Progenitor cell of endocrine pancreas (in vitro differentiated cells): ENCODE measurements at places on chromosomes 6 and 20.

GRCh38 chr6:105561486-105561885 is 158.6 kb upstream of the PREP start:
- no peak overlapping the region for H3K4me3 ChIP-seq
- H3K4me1 ChIP-seq, result no peaks in the 10 kb centered on the region
- no peak overlapping the region for H3K27ac ChIP-seq
- no peak for DNase-seq
- no peaks in the 10 kb centered on the region for H3K36me3 ChIP-seq

DNA sequence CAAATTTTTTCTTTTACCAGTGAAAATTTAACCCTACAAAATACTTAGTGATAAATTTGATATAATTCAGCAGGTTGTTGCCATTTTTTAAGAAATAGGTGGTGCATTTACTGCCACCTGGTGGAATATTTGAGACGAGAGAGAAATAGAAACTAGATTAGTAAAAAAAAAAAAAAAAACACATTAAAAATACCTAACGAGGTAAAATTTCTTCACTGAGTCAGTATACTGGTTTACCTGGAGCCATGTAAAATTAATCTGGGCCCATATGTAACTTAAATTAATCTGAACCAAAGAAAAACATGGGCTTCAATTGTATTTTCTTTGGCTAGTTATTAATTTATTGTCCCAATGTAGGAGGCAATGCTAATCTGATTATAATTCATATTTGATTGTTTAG is 520.8 kb downstream of the EPM2A start:
- no peak overlapping the region for H3K4me3 ChIP-seq
- no peaks in the 10 kb centered on the region for H3K27me3 ChIP-seq
- H3K36me3 ChIP-seq, result no peaks in the 10 kb centered on the region
- no peak overlapping the region for H3K27ac ChIP-seq
- peaks cover 32% of the 10 kb centered on the region for H3K4me1 ChIP-seq

GRCh38 chr6:163841326-163841725 is 426.8 kb downstream of the QKI start:
- H3K4me1 ChIP-seq, result no peaks in the 10 kb centered on the region
- H3K27ac ChIP-seq, result no peak overlapping the region
- H3K27me3 ChIP-seq, result no peaks in the 10 kb centered on the region
- no peaks in the 10 kb centered on the region for H3K36me3 ChIP-seq
- no peak overlapping the region for H3K4me3 ChIP-seq
- no peak for DNase-seq

- no peak overlapping the region for H3K4me3 ChIP-seq
- peaks cover 19% of the 10 kb centered on the region for H3K4me1 ChIP-seq
- H3K36me3 ChIP-seq, result no peaks in the 10 kb centered on the region
These were observed 3.7 kb downstream of the GRIK2 start for GRCh38 chr6:101397199-101397598.

GRCh38 chr6:12485837-12486236 is 195.7 kb downstream of the EDN1 start:
- H3K36me3 ChIP-seq, result no peaks in the 10 kb centered on the region
- no peak overlapping the region for H3K27ac ChIP-seq
- DNase-seq, result no peak

DNA sequence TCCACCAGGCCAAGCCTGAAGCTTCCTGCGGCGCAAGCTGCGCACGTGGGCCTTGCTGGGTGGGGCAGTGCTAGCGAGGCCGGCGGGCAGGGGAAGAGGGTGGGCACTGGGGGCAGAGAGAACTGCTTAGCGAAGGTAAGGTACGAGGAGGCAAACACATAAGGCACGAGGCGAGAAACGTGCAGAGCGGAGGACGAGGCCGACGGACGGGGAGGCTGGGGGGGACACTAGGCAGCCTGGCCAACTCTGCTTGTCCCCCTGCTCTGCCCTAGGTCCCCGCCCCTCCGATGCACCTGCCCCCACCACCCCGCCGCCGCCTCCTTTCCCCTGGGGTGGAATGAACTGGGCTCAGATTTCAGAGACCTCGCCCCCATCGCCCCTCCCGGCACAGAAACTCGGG is 2.1 kb downstream of the HLA-DQB1 start:
- peak overlapping the region; percentile 58 for H3K4me3 ChIP-seq
- H3K4me1 ChIP-seq, result peaks cover 15% of the 10 kb centered on the region

- H3K27me3 ChIP-seq, result no peaks in the 10 kb centered on the region
- H3K4me1 ChIP-seq, result peaks cover 3% of the 10 kb centered on the region
- peaks cover 3% of the 10 kb centered on the region for H3K36me3 ChIP-seq
- DNase-seq, result no peak
- no peak overlapping the region for H3K27ac ChIP-seq
These were observed 44.3 kb downstream of the OSTM1 start for GRCh38 chr6:108030211-108030610.

DNA sequence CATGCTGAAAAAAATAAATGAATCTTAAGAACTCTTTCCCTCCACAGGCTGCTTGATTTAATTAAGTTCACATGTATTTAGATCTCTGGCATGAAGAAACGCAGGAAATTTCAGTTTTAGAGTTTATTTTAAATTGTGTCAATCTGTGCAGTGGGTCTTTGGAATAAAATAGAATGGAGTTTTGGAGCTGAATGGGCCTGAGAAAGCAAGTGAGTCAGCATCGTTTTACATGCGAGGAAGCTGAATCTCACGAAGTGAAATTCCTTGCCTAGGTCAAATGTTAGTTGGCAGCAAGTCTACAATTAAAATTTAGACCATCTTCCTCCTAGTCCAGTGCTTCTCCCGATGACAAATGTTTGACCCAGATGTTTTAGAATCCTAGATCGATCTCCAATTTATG is 22.4 kb downstream of the MAP7 start:
- DNase-seq, result no peak
- no peaks in the 10 kb centered on the region for H3K27me3 ChIP-seq
- H3K4me3 ChIP-seq, result no peak overlapping the region
- H3K27ac ChIP-seq, result no peak overlapping the region

GRCh38 chr20:10357974-10358373 is 76.0 kb downstream of the MKKS start:
- no peak overlapping the region for H3K4me3 ChIP-seq
- H3K4me1 ChIP-seq, result peaks cover 28% of the 10 kb centered on the region
- no peak overlapping the region for H3K27ac ChIP-seq
- no peak for DNase-seq

GRCh38 chr6:25167961-25168360 is 111.2 kb upstream of the CARMIL1 start:
- no peak overlapping the region for H3K4me3 ChIP-seq
- no peak overlapping the region for H3K27ac ChIP-seq
- H3K36me3 ChIP-seq, result no peaks in the 10 kb centered on the region
- no peaks in the 10 kb centered on the region for H3K27me3 ChIP-seq

DNA sequence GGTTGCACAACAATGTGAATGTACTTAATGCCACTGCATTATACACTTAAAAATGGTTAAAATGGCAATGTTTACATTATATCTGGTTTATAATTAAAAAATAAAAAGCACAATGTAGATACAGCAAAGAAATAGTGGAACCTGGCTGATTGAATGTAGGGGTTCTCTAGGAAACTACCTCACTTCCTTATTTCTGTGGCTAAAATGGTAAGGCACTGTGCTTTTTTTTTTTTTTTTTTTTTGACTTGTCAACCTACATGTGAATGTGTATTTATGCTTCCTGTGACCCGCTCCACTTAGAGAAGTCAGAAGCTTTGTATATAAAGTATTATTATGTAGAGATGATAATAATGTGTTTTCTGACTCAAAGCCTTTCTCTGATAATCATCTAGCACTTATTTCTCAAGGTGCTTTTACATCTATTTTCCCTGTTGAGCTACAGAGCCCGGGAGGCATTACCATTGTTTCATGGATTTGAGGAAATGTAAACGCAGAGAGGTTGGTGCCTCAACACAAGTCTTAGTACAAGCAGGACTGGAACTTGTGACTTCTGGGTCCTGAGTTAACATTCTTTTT is 55.0 kb downstream of the SOX4 start:
- no peak overlapping the region for H3K4me3 ChIP-seq
- peaks cover 3% of the 10 kb centered on the region for H3K36me3 ChIP-seq
- H3K27me3 ChIP-seq, result no peaks in the 10 kb centered on the region
- no peak for DNase-seq
- peak overlapping the region; percentile 59 for H3K27ac ChIP-seq

DNA sequence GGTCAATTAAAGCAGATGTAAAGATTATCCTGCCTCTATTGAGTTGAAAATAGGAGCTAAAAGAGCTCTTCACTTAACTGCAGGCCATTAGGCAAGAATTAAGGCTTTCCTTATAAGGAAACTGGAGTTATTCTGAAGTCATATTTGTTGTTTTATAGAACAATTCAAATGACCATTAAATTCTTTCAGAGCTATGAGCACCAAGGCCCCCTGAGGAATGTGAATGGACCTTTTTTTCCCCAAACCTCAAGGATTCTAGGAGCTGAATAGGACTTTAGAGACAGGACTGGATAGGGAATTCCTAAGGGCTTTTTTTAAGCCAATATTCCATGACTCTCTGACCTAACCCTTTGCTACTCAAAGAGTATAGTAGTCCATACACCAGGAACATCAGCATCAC is 565.7 kb upstream of the BTBD3 start:
- no peaks in the 10 kb centered on the region for H3K36me3 ChIP-seq
- no peak overlapping the region for H3K4me3 ChIP-seq
- H3K27ac ChIP-seq, result no peak overlapping the region
- H3K4me1 ChIP-seq, result peaks cover 3% of the 10 kb centered on the region

GRCh38 chr6:32668226-32668747 is 1.8 kb upstream of the HLA-DQB1 start:
- H3K27ac ChIP-seq, result no peak overlapping the region
- peaks cover 13% of the 10 kb centered on the region for H3K4me1 ChIP-seq
- DNase-seq, result no peak
- H3K27me3 ChIP-seq, result peaks cover 37% of the 10 kb centered on the region
- no peaks in the 10 kb centered on the region for H3K36me3 ChIP-seq

GRCh38 chr6:44498436-44498835 is 110.9 kb downstream of the CDC5L start:
- no peaks in the 10 kb centered on the region for H3K4me1 ChIP-seq
- no peak overlapping the region for H3K27ac ChIP-seq
- DNase-seq, result no peak
- peaks cover 4% of the 10 kb centered on the region for H3K27me3 ChIP-seq

DNA sequence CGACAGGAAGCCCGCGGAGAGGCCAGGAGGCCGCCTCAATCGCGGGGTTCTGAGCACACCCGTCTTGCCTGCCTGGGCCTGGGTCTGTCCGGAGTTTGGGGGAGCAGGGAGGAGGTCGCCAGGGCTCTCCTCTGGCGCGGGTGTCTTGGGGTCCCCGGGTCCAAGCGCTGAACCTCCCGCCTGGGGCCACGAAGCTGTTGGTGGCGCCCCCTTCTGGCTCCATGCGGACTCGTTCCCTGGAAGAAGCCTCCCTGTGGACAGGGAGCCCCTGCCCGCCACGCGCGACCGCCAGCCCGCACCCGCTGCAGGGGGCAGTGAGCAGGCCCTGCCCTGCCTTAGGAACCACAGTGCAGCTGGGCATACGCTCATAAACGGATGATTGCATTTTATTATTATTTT is 44.7 kb downstream of the MCUR1 start:
- peaks cover 15% of the 10 kb centered on the region for H3K27me3 ChIP-seq
- H3K4me1 ChIP-seq, result peaks cover 6% of the 10 kb centered on the region
- no peak overlapping the region for H3K27ac ChIP-seq
- H3K4me3 ChIP-seq, result no peak overlapping the region

- no peaks in the 10 kb centered on the region for H3K36me3 ChIP-seq
- DNase-seq, result no peak
- H3K27me3 ChIP-seq, result no peaks in the 10 kb centered on the region
- peak overlapping the region; percentile 14 for H3K27ac ChIP-seq
- no peak overlapping the region for H3K4me3 ChIP-seq
- H3K4me1 ChIP-seq, result peaks cover 1% of the 10 kb centered on the region
These were observed 8.9 kb upstream of the ERVFRD-1 start for GRCh38 chr6:11120271-11121005.

DNA sequence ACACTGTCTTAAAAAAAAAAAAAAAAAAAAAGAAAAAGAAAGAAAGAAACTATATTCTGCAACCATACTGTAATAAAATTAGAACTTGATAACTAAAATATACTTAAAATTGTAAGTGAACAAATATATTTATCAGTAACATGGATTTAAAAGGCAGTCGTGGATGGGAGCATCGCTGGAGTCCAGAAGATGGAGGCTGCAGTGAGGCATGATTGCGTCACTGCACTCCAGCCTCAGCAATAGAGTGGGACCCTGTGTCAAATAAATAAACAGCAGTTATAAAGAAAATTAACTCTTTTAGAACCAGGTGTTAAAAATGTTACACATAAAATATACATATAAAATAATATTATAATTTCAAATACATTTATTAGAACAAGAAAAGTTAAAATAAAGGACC is 8.7 kb downstream of the PSMB9 start:
- peaks cover 54% of the 10 kb centered on the region for H3K27me3 ChIP-seq
- no peak for DNase-seq
- no peak overlapping the region for H3K27ac ChIP-seq
- H3K36me3 ChIP-seq, result no peaks in the 10 kb centered on the region
- H3K4me3 ChIP-seq, result no peak overlapping the region

DNA sequence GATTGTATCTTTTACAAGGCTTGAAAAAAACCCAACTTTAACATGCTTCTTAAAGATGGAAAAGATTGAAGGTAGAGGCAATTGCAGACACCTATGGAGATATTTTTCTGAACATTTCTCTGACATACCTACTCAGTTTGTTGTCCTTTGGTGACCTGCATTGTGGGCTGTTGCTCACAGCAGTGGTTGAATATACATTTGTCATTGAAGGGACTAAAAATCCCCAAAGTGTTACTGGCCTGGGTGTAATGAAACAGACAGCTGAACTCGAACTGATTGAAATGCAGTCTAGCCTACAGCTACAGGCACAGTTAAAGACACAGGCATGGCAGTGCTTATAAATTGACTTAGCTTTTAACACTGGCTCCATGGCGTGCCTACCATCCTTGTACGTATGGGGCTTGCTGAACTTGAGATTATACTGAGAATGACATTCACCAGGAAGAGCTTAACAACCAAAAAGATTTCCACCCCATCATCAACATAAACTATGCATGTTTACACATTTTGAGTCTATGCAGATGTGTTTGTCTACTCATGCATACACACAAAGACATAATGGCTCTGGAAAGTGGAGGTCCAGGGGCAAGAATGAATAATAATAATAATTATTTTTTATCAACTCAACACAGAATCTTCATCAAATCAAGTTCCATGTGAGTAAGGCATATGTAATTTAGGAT is 83.2 kb upstream of the NOX3 start:
- no peaks in the 10 kb centered on the region for H3K27me3 ChIP-seq
- H3K4me1 ChIP-seq, result no peaks in the 10 kb centered on the region
- no peak overlapping the region for H3K27ac ChIP-seq
- peaks cover 1% of the 10 kb centered on the region for H3K36me3 ChIP-seq
- no peak overlapping the region for H3K4me3 ChIP-seq

GRCh38 chr20:57656252-57656820 is 36.1 kb upstream of the ZBP1 start:
- DNase-seq, result no peak
- no peak overlapping the region for H3K27ac ChIP-seq
- H3K4me3 ChIP-seq, result no peak overlapping the region
- H3K36me3 ChIP-seq, result peaks cover 1% of the 10 kb centered on the region

- H3K27me3 ChIP-seq, result peaks cover 49% of the 10 kb centered on the region
- H3K4me3 ChIP-seq, result no peak overlapping the region
- no peak overlapping the region for H3K27ac ChIP-seq
- H3K36me3 ChIP-seq, result no peaks in the 10 kb centered on the region
- DNase-seq, result no peak
These were observed 82.1 kb upstream of the SIRPA start for GRCh38 chr20:1813101-1813529.
